Stimulated activated naive CD4-positive, alpha-beta T cell (primary cell): ENCODE measurements at places on chromosomes 7 and 10.
A peak's percentile ranks its signal among the peaks of the same experiment; 100 is the strongest.

- DNase-seq, result no peak
Observed at GRCh38 chr7:149638566-149639320, 134.6 kb downstream of the ZNF467 start.

- DNase-seq, result no peak
Observed at GRCh38 chr10:59880019-59880717, 26.2 kb downstream of the CCDC6 start.

- DNase-seq, result no peak
Observed at GRCh38 chr10:113457408-113457807, 95.4 kb upstream of the HABP2 start.

DNA sequence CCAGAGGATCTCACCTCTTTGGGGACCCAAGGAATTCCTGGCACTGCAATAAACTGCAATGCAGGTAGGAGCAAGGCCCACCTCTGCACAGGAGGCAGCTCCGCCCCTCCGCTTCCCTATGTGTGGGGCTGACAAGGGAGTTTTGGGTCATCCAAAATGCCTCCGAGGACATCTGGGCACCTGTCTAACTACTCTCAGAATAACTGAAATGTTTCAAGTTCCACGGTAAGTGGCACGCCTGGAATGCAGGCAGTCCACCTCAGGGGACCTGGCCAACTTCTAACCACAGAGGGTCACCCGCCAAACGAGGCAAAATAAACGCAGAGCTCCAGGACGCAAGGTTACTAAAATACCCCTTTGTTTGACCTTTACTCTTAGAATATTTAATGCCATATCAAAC lies 102.5 kb downstream of the FGFR2 start:
- no peak for DNase-seq

- no peak for DNase-seq
Observed at GRCh38 chr10:33963729-33964128, 629.3 kb upstream of the NRP1 start.

DNA sequence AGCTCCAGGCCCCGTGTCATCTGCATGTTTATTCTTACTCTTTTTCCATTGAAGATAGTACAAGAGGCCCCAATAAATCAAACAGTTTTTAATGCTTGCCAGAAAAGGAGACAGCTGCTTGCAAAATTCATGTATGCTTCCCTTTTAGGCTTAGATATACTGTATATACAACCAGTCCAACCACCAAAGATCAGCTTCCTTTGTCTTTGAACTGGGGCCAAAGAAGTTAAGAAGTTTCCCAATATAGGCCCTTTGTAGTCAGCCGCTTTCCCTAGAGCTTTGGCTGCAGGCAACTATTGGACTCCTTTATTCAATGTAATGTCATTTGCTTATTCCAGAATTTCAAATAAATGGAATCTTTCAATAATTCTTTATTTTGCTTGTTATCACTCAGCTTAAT lies 1395.0 kb downstream of the GATA3 start:
- no peak for DNase-seq

- DNase-seq, result no peak
Observed at GRCh38 chr7:44046321-44047061, 2.0 kb downstream of the DBNL start.

DNA sequence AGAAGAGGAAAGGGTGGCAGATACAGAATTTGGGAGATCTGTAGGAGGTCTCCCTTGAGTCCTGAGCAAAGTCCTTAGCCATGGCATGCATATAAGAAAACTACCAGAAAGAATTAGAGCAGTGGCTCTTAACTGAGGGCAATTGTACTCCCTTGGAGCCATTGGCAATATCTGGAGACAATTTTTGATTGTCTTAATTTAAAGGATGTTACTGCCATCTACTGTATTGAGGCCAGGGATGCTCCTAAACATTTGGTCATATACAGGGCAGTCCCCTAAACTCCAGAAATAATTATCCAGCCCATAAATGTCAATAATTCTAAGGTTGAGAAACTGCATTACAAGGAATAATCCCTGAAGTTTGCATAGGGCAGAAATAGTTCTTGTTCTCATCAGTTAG lies 136.4 kb upstream of the ODAD2 start:
- no peak for DNase-seq

DNA sequence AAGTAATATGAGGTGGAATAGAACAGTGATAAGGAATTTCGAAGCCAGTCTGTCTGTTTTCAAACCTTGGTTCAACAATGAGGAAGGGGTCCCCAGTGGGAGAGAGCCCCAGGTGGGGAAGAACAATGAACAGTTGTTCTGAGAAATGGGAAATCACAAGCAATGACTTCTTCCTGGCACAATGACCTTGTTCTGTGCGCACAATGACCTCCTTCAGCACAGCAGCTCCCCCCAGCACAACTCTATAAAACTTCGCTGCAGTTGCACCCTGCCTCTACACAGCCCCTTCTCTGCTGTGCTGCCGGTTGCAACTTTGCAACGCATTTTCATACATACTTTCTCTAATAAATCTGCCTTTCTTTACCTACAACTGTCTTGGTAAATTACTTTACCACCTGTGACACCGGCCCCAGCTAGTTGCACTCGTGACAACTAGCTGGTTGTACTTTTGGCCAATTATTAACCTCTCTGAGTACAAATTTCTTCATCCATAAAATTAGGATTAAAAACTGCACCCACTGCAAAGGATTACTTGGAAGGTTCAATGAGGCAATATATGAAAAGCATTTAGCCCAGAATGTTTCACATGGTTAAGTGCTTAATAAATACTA lies 40.5 kb downstream of the ASB4 start:
- DNase-seq, result no peak

GRCh38 chr7:36159618-36160017 lies 6.6 kb downstream of the EEPD1 start:
- DNase-seq, result no peak

- no peak for DNase-seq
Observed at GRCh38 chr10:63760034-63760707, 239.0 kb downstream of the REEP3 start.

GRCh38 chr10:44960482-44961229 lies 1.1 kb downstream of the RASSF4 start:
- DNase-seq, result no peak

DNA sequence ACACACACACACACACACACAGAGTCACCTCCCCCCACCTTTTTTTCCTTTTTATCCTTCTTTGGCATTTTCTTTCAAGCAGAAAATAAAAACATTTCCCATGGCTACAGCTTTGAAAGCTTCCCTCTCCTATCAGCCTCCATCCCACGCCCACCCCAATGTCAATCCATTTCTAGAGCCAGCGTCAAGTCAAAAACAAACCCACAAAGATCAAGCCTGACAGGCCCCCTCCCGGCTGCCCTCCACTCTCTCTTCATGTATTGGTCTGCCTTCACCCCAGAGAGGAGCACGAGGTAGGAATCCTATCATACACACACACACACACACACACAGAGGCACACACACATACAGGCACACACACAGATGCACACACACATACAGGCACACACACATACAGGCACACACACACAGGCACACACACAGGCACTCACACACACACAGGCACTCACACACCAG lies 8.0 kb upstream of the TNRC18 start:
- no peak for DNase-seq

GRCh38 chr10:129888784-129889616 lies 75.1 kb downstream of the EBF3 start:
- peak; percentile 11 for DNase-seq

- DNase-seq, result no peak
Observed at GRCh38 chr7:815284-816216, 16.7 kb upstream of the SUN1 start.

DNA sequence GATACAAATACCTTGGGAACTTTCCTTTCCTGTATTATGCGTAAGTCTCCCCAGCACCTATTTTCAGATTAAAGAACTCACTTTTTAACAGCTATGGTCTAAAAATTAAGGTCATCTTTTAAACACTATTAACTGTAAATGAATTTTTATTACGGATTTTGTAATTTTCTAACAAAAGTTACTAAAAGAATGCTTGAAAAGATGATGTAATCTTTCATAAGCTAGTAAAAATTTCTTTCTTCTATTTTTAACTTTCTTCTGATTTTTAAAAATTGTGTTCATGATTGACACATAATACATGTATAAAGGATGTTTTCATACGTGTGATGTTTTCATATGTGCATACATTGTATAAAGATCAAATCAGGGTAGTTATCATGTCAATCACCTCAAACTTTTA lies 291.2 kb upstream of the MBL2 start:
- no peak for DNase-seq

- no peak for DNase-seq
Observed at GRCh38 chr7:127840226-127840951, 188.4 kb downstream of the SND1 start.

DNA sequence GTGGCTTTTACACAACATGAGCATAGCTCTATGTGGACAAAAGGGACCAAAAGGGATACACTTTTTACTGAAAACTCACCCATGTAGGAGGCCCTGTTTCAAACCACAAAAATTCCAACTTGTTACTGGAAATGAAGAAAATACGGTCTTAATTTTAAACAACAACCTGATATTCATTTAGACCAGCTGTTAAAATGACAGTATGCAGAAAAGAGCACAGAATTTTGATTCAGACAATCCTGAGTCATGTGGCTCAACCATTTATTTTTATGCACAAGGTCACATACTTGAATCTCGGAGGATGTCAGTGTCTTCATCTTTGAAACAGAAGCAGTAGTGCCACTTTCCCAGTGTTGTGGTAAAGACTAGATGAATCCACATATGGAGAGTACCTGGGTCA lies 426.5 kb upstream of the NFE2L3 start:
- DNase-seq, result no peak

DNA sequence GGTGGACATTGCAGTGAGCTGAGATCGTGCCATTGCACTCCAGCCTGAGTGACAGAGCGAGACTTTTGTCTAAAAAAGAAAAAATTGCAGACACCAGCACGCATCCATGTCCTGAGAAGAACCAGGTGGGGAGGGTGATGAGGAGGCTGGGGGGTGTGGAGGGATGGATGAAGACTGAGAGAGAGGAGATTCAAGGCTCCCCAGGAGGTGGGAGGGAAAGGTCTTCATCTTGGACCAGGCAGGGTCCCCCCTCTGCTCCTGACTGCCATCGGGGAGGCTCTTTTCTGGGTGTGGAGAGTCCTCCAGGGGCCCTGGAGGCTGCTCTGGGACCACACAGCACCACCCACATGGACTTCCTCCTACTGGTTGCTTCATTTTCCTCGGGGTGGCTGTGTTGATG lies 1.5 kb downstream of the SCART1 start:
- no peak for DNase-seq

- DNase-seq, result no peak
Observed at GRCh38 chr7:24764011-24764410, 6.7 kb upstream of the GSDME start.

GRCh38 chr7:113945018-113945938 lies 26.5 kb upstream of the PPP1R3A start:
- DNase-seq, result no peak

DNA sequence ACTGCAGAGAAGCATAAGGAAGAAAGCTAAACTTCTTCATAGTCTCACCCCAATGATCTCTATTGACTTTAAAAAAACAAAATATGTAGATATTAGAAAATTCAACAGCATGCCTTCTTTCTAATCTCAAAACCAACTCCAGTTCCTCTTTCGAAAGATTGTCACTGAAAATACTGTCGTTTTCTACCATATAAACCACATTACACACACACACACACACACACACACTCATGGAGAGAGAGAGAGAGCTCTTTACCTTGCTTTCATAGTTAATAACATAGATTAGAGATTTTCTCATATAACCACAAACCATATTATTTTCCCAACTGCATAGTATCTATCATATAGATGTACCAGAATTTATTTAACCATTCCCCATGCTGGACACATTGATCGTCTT lies 296.2 kb upstream of the MGMT start:
- no peak for DNase-seq

GRCh38 chr7:47536661-47537611 lies 45.0 kb downstream of the TNS3 start:
- DNase-seq, result no peak

DNA sequence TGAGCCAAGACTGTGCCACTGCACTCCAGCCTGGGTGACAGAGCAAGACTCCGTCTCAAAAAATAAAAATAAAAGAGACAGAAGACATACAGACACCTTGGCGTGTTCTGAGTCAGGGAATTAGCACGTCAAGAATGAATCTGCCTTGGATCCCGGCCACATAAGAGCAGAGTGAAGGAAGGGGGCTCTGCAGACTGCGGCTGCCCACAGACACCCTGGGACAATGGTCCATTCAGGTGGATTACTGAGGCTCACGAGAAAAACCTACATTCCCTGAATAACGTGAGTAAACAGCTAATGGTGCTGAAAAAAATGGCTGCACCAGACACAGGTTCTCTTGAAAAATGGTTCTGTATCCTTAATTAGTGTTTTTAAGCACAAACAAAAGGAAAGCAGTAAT lies 100.1 kb upstream of the FGFR2 start:
- DNase-seq, result no peak

DNA sequence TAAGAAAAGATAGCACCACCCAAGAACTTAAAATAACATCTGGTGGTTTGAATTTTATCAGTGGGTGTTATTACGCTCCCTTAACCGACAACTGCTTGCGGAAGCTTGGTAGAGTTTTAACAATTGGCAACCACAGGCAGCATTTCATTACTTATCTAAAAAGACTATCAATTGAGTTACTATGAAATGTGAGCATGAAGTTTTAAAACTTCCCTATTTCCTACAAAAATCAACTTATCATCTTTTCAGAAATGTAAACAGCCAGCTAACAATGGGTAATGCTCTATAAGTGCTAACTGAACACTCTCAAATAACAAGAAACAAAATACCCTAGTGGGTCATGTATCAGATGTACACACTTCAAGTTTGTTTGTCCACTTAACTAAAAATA lies 68.8 kb downstream of the OSBPL3 start:
- DNase-seq, result no peak

DNA sequence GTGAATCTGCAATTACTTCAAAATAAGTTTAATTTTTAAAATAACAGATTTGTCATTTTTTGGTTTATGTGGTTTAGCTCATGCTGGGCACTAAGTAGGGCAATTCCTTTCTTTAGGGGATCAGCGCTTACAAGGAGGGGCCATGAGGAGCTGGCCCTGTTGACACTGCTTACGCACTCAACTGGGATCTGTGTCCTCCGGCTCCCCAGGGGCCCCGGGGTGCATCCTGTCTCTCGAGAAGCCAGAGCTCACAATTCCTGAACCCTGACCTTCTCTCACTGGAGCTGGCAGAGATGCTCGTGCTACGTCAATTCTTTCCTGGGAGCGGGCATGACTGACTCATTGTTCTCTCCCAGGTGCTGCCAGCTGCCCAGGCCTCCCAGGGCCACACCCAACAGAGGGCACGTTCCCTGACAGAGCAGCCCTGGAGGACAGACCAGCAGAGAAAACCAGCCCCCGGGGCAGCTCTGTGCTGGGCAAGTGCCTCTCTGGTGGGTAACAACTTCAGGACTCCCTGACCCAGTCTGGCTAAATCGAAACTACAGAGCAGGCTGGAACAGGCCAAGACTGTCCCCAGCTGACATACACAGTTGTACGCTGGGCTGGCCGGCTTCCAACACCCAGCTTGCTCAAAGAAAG lies 36.8 kb downstream of the CTBP2 start:
- DNase-seq, result no peak
